ENCODE measurements at places on chromosomes 13 and 19. TPM values are rescaled to one million over a fixed set of nuclear protein-coding genes. Genes with fewer than 3 reads are reported as not detected.
A peak's percentile ranks its signal among the peaks of the same experiment; 100 is the strongest.

GRCh38 chr19:13430790-13431582, 75.3 kb downstream of the CACNA1A start:
- DNase-seq, result no peak

GRCh38 chr13:37364007-37364406, 234.6 kb downstream of the POSTN start:
- DNase-seq, result no peak

GRCh38 chr13:74554569-74555275, 420.5 kb upstream of the KLF12 start:
- DNase-seq, result no peak

GRCh38 chr13:31756346-31756745, 17.0 kb downstream of the RXFP2 start:
- DNase-seq, result no peak

GRCh38 chr13:57932061-57932460, 300.5 kb downstream of the PCDH17 start:
- DNase-seq, result no peak

DNA sequence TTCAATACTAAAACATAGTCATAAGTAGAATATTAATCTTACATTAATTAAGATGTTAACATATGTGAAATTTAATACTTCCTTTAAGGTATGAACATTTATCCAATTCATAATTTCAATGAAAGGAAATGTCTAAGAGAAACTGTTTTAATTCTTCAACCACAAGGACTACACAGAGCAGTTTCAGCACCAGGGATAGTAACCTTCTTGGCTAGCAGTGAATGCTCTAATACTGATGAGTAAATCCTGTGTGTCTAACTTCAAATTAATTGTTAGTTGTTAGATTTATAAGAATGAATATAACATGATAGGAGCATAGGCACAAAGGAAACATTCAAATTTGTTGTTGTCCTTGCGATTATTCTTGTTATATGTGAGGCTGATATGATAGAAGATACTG, 15.6 kb upstream of the NBEA start:
- DNase-seq, result peak; percentile 55

DNA sequence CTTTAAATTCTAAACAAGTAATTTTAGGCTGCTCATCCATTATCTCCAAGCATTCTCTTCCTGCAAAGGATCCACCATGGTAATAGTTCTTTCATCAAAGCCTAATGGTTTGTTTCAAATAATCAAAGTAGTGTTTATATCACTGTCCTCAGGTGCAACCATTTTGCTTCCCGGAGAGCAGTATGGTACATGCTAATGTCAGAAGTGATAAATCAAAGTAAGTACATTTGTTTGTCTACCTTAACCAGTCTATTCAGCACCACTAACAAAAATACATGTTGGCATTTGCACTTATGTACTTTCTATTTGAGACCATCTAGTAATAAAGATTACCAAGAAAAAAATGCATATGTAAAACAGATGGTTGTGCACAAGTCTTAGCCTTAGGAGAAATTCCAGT, 37.5 kb downstream of the DACH1 start:
- no peak for DNase-seq

DNA sequence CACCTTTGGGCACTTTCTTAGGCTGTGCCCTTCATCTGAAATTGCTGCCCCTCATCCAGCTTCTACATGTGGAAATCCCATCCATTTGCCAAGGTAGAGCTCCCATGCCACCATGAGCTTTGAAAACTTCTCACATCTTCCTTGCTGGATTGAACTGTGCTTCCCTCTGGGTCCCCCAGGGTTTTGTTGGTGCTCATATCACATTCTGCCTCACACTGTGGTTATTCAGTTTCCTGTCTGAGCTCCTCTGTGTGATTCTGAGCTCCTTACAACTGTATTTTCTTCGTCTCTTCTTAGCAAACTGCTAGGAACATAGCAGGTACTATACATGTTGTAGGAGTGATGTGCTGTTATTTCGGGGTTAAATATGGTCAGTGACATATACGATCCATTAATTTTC, 74.9 kb upstream of the KL start:
- DNase-seq, result no peak

DNA sequence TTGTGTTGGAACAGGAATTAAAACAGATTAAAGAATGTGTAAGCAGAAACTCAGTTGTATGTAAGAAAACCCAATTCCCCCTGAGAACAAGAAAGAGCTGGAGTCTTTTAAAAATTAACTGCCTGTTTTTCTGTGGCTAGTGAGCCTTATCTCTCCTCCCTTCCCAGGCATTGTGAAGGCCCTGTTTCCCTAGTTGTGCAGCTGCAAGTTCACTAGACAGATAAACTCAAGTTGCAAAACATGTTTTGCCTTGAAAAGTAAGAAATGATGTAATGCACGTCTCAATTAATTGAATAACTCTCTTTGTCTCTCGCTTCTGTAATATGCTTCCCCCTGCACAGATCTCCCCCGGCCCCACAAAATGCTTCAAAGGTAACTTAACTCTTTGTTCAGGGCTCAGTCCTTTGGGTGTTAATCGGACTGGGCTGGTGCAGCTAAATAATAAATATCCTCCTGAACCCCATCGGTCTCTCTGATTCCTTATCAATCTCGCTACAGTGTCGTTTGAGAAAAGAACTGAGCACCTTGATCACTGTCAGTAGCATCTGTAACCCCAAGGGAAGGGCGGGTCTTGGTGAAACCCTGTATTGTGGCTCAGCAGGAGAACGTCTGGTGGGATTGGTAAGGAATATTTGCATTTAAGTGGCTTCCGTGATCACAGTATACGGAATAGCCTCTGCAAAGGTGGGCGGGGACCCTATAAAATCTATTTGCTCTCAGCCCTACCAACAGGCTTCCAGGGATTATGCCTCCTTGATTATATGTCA, 1.6 kb upstream of the ZNF556 start:
- DNase-seq, result no peak

DNA sequence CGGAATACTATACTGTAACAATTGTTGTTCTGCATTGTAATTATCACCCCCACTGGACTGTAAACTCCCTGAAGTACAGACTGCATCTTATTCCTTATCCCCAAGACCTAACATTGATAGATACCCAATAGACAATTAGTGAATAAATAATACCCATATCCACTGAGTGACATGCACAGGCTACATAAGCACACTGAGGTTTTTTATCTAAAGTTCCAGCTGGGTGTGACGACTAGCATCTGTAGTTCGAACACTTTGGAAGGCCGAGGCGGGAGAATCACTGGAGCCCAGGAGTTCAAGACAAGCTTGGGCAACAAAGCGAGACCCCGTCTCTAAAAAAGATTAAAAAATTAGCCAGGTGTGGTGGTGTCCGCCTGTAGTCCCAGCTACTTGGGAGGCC, 2.5 kb downstream of the KPNA3 start:
- no peak for DNase-seq

The ATXN8OS gene
- 0.34 TPM for polyA plus RNA-seq

The SHISA7 gene
- 0.19 TPM for polyA plus RNA-seq

The CEACAM16 gene
- polyA plus RNA-seq, result 0.53 TPM

The ADM5 gene
- 1.0 TPM for polyA plus RNA-seq

The CRLF1 gene
- polyA plus RNA-seq, result 8.6 TPM

The PSG5 gene
- polyA plus RNA-seq, result 0.71 TPM

Data from muscle of arm (tissue), 14 donors.